ENCODE measurements at places on chromosomes 11 and 22.

DNA sequence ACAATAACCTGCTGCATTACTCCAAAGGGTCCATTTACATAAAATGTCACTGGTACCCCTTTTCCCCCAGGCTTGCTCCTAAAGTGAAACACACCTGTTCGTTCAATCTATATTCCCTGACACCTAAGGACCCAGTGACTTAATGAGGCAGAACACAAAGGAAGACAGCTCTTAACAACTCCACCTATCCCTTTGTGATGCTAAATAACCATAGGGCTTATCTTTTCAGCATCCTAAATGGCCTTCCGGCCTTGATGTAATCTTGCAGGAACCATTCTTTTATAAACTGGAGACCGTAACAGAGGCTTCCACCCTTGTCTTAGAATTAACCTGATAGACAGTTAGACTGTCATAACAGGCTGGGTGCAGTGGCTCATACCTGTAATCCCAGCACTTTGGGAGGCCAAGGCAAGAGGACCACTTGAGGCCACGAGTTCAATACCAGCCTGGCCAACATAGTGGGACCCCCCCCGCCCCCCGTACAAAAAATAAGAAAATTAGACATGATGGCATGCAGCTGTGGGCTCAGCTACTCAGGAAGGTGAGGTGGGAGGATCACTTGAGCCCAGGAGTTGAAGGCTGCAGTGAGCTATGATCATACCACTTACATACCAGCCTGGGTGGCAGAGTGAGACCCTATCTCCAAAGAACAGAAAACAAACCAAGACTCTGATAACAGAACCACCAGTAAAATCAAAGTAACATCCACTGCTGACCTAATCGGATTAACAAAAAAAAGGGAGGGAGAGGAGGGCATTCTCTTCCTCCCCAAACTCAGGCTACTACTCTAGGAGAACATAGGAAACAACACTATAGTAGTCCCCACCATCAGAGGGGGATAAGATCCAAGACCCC, 5.1 kb downstream of the CHEK2 start:
- DNase-seq, result no peak

DNA sequence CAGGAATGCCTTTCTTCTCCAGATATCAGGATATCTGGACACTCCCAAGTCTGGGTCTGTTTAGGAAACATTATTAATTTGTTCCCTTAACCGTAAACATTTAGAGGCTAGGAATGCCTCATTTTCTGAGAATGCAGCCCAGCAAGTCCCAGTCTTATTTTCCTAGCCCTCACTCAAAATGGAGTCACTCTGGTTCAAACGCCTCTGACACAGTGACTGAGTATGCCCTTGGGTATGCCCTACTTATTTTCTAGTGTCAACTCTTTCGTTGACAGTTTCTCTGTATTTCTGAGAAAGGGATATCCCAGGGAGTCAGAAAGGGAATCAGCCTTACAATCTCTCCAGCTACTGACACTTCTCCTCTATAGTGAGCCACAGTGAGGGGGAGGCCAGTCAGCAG, 16.0 kb upstream of the CCDC81 start:
- DNase-seq, result no peak

DNA sequence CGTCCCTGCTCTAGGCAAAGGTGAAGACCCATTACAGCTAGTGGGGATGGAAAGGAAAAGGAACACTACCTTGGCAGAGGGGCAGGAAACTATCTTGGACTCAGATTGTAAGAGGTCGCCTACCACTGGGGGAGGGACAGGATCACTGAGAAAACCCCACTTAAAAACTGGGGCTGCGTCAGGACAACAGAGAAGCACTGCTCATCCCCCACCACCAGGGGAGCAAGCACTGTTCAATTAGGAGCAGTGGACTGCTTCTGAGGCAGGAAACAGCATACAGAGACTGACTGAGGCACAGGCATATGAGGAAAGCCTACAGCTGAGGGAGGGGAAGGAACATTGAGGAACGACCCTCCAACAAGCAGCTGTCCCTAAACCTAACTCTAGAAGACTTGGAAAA, 20.8 kb upstream of the DLAT start:
- DNase-seq, result no peak

DNA sequence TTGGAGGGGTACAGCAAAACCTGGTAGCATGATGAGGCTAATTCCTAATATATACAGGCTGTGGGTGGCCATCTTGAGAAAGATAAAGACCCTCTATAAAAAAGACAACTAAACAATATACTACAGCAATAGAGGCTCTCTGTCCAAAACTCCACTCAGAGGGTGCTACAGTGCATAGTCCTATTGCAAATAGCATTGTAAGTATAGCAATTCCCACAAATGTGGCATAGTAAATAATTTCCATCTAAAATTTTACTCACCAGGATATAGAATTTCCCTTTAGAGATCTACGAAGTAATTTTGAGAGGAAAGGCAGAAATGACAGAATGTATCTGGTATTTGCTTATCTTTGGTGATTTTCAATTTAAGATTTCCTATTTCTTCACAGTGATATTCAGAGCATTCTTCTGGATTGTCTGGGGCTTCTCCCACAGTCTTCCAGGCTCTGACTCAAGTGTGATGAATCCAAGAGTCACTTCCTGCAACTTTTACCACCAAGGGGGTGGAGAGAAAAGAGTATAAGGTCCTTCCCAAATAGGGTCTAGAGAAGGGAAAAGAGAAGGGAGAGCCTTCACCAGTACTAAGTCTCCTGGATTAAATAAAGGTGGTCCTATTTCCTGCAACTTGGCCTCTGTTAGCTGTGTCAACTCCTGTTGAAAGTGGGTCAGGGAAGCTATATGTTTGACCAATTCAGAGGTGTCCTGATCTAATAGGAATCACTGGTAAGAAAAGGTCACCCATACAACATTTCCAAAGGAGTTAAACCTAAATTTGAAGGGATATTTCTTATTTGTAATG, 1054.7 kb upstream of the CNTN5 start:
- DNase-seq, result no peak

Measured in lung (tissue), 17 donors.